NCI-H2081 treated with DMSO at 0.1 percent for 48 hours (cell line): ENCODE measurements at places on chromosomes 7 and 10.

GRCh38 chr7:117808341-117808757 is 64.9 kb downstream of the CTTNBP2 start:
- peak; percentile 84 for DNase-seq

DNA sequence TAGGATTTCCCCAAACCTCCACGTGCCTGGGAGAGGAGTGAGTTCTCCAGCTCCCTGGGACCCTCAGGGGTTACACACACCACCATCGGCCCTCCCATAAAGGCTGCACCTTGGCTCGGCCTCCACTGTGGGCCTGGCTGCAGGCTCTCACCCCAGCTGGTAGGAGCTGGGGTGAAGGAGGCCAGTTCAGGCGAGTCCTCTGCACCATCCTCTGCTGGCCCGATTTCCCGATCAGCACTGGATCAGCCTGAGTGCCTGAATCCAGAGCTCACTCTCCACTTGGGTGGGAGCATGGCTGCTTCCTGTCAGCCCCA is 115.1 kb upstream of the RET start:
- no peak for DNase-seq

- DNase-seq = no peak
Measured at GRCh38 chr7:4247106-4247876, 434.8 kb upstream of the FOXK1 start.

- no peak for DNase-seq
Measured at GRCh38 chr10:107919626-107920235, 755.2 kb upstream of the SORCS1 start.

- DNase-seq = no peak
Measured at GRCh38 chr7:2572101-2572842, 13.5 kb downstream of the IQCE start.

- DNase-seq = no peak
Measured at GRCh38 chr7:144384071-144384470, 19.4 kb downstream of the NOBOX start.

DNA sequence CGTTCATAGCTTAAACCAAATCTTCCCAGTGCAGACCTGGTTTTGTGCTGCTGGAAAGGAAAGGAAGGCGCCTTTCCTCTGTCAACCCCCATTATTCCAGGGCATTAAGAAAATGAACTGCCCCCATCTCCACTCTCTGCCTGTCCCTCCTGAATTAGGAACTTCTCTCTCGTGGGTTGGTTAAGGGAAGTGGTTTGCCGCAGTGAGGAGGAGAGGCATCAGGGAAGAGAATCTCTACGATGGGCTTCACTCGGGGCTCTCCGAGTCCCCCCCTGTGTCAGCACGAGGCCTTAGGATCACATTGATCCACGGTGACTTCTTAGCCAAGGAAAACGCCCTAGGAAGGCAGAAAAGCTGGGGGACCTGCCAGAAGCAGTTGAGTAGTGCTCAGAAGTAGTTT is 53.9 kb upstream of the LYZL2 start:
- no peak for DNase-seq

GRCh38 chr7:130277763-130278643 is 11.3 kb downstream of the CPA2 start:
- DNase-seq = no peak

DNA sequence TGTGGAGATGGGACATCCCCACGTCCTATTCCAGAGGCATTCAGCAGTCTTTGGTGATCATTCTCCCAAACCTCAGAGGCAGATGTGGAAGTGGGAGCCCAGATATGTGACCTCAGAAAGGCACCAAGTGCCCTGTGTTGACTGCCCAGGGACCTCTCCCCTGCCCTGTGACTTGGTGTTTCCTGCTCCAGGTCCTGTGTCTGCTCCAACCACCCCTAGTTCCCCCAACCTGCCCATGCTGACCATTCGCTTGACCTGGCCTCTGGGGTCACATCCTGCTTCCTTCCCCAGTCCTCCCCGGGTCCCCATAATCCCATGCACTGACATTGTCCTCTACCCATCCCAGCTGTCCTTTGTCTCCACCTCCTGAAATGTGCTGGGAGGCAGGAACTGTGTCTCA is 7.6 kb downstream of the CYP26A1 start:
- no peak for DNase-seq

DNA sequence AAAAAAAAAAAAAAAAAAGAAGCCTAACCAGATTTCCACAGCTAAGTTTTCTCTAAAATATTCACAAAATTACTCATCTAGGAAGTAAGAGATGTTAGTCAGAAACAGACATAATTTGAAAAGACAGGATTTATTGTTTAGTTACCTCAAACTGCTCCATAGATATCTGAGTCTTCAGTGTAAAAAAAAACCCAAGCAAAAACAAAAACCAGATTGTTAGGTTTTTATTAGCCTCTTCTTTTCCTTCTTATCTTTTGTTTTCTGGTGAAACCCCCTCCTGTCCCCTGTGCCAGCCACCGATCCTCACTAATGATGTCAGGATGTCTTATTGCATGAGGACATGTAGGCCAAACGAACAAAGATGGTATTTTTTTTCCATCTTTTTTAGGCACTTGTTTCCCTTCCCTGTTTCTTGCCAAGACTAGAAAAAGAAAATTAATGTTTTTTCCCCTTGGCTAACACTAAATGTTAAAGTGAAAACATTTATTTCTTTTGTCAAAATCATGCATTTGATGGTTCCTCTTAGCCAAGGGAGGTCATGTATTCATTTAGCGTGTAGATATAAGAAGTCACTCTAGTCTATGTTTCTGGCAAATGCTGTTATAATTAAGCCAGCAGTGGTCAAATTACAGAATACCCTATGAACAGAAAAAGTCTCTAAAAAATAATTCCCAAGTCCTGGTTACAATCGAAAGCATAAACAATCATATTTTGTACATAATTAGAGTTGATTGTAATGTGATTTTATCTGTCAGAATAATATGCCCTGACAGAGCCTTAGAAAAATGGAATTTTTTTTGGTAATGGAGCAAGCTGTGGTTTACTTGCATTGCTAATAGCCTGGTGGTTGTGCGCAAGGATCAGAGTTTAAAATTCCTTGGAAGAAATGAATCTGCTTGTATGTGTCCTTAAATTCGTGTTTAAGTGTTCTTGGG is 702.4 kb upstream of the FZD8 start:
- no peak for DNase-seq

DNA sequence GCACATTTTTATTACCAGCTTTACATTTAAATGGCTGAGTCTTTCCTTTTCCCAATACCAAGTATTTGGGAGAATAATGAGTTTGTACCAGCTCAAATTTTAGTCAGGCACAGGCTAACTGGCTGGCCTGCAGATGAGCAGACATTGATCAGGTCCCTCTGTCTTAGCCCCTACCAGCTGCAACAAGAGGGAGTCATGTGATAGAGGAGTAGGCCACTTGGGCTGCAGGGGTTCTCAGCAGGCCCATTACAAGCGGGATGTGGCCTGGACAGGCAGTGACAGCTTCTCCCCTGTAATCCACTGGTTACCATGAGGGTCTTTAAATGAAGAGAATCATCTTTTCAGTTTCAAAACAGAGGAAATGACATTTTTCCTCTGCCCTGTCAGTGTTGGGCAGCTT is 283.6 kb downstream of the SUGCT start:
- DNase-seq = no peak

GRCh38 chr10:16673443-16673842 is 143.8 kb downstream of the RSU1 start:
- no peak for DNase-seq

DNA sequence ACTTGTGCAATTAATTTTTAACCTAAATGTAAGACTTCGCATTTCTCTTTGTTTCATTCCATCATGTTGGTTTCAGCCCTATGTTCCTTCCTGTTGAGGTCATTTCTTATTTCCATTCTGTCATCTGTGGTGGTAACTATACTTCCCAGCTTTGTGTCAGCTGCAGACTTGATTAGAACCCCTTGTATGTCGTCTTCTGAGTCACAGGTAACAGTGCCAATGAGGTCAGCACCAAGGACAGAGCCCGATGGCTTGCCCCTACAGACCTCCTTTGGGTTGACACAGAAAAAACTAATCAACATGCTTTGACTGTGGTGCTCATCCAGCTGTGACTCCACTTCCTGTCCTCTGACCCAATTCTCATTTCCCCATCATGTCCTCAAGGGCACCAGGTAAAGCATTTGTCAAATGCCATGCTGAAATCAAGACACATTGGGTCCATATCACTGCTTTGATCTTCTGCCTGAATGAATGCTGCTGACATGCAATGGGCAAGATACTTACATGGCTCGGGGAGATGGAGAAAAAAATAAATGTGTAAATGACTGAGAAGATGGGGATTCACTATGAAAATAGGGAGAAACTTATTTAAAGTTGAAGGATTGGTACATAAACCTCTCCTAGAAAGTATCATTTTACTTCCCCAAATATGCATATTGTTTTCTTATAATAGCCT is 25.6 kb upstream of the CRTAC1 start:
- no peak for DNase-seq

GRCh38 chr7:11636274-11636673 is 195.7 kb downstream of the THSD7A start:
- no peak for DNase-seq

DNA sequence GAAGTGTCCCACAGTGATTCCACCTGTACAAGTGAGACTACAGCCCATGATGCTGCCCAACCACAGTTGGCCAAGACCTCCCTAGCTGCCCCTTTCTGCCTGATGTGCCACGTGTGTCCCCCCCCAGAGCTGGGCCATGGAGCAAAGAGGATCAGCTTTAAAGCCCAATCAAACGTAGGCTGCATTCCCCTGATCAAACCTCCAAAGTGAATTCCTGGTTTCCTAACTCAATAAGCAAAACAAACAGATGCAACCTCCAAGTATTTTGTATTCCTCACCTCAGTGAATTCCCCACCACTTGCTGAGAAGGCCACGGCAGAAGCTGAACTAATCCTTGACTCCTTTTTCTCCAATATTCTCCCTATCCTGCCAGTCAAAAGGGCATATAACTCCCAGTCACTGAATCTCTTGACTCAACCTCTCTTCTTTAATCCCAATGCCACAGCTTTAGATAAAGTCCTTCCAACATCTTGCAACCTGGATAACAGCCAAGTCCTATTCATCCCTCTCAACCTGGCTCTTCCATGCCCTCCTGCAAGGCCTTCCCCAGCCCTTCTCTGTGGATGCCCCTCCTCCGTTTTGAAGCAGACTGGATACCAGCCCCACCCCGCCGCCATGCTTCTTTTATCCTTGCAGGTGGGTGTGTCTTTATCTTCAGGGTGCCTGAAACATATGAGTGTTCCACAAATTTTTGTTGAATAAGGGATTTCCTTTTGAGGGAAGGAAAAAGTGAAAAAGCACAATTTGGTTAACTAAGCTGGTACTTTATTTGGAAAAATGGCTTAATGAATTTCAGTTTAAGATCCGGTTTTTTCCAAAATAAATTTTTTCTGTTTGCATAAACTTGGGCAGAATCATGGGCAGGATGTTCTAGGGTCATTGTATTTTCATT is 285.2 kb upstream of the MKLN1 start:
- DNase-seq = no peak

DNA sequence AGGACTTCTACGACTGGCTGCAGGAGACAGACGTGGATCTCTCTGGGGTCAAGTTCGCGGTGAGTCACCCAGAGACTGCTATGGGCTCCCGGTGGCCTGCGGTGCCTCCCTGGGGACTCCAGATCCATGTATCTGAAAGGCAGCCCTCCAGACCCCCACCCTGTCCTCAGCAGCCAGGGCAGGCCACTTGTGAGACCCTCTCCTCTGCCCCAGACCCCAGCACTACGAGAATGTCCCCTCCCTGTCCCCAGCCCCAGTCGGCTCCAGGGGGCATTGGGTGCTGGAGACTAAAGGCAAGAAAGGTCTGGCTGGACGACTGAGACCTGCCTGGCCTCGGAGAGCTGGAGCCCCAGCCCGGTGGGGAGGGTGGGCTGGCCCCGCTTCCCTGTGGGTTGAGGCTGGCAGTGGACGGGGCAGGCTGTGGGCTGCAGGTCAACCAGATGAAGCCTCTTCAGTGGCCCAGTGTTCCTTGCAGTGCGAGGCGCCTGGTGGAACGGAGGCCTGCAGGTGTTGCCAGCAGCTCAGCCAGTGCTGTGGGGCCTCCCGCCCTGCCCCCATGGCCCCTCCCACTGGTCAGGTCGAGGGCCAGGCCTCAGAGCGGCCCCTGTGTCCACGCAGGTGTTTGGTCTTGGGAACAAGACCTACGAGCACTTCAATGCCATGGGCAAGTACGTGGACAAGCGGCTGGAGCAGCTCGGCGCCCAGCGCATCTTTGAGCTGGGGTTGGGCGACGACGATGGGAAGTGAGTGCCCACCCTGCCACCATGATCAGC is 13.8 kb downstream of the TMEM120A start:
- DNase-seq = no peak

GRCh38 chr7:2813350-2814185 is 30.5 kb downstream of the GNA12 start:
- DNase-seq = no peak

DNA sequence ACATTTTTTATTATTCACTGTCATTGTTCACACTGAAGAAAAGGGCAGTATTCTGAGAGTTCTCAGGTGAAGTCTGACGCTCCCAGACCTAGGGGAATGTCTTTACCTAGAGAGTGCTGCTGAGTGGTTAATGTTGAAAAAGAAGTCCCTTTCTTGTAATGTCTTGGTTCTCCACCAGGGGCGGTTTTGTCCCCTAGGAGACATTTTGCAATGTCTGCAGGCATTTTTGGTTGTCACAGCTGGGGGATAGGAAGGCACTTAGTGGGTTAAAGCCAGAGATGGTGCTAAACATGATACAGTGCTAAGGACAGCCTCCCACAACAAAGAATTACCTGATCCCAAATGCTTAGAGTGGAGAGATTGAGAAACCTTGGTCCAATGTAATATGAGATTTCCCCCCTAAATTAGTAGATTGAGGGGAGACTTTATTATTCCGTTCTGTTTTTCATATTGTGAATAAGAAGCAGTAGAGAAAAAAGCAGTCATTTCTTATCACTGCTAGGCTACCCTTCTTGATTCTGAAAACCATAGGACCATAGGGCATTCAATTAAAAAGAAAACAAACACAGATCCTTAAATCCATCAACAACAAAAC is 13.1 kb downstream of the UMAD1 start:
- no peak for DNase-seq

DNA sequence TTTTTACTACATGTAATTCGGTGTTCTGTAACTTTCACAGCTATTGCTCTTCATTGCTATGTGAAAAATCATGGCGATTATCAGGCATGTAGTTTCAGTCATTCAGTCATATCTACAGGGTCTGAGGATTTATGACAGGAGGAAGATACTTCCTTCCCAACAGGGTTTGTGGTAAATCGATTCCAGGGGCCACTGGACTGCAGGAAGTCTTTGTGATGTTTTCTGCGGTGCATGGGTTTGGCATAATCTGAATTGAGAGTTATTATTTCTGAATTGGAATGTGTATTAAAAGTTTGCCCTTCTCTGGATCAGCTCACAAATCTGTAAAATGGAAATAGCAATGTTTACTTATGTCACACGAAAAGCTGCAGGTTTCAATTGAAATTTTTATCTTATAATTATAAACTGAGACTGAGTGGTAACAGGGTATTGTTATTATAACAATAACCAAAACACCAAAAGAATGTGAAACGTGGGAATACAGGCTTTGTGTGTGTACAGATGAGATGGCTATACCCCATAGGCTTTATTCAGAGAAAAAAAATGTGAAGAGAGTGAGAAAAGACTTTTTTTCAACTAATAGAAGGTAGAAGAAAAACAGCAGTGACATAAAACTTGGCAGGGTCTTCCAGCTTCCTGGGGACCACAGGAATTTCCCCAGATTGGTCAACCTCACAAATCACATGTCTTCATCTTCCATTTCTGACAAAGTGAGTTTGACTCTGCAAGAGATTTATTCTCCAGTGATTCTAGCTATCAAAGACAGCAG is 307.7 kb upstream of the NFE2L3 start:
- no peak for DNase-seq
